ENCODE measurements at places on chromosomes 11 and 22.

- no peak for DNase-seq
Measured at GRCh38 chr22:36369004-36369921, 18.5 kb downstream of the MYH9 start.

- no peak for DNase-seq
Measured at GRCh38 chr22:24059121-24059520, 48.0 kb downstream of the CABIN1 start.

GRCh38 chr22:25395468-25395867, 169.0 kb upstream of the GRK3 start:
- DNase-seq = no peak

GRCh38 chr22:44422746-44423380, 75.2 kb downstream of the RTL6 start:
- no peak for DNase-seq

DNA sequence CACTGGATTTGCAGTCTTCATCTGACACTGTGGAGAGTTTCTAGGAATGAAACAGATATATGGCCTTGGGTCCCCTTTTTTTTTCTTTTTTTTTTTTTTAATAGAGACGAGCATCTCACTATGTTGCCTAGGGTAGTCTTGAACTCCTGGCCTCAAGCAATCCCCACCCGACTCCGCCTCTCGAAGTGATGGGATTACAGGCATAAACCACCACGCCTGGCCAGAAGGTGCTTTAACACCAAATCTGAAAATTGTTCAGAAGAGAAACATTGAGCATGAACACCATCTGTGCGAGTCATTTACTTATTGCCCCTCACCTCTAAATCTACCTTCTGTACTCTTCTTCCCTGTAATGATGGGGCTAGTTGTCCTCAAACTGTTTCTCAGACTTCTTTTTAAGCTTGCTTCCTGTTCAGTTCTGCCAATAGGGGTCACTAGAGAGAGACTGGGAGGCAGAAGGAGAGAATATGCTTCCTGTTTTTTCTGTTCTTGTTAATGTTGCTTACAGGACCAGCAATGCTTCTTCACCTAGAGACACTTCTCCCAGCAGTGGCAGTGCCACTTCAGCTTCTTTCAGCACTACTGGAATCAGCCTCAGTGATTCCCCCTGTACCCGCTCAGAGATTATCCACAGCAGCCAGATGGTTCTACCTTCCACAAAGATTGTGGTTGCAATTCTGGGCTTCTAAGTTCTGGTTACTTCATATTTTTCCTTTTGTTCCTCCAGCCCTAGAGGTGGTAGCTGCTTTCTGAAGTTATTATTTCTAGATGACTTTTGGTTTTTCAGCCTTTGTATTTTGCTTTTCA, 20.8 kb upstream of the ZBED5 start:
- DNase-seq = no peak

DNA sequence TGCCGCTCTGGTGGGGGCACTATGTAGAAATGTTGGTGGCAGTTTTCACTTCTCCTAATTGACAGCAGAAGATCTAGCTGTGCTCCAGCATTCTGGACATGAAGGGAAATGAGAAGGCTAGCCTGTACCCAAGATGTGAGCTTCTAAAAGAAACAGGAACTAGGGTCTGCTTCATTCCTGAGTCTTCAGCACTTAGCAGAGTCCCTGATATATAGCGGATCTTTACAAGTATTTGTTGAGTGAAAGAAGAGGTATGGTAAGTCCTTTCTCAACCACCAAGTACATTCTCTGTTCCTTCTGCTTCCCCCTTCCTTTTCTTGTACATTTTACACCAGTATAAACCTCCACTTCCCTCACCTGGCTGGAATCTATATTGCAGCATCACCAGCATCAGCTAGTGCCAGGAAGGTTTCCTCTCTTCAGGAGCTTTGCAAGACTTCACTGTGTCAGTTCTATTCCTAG, 408.3 kb upstream of the CADM1 start:
- no peak for DNase-seq

DNA sequence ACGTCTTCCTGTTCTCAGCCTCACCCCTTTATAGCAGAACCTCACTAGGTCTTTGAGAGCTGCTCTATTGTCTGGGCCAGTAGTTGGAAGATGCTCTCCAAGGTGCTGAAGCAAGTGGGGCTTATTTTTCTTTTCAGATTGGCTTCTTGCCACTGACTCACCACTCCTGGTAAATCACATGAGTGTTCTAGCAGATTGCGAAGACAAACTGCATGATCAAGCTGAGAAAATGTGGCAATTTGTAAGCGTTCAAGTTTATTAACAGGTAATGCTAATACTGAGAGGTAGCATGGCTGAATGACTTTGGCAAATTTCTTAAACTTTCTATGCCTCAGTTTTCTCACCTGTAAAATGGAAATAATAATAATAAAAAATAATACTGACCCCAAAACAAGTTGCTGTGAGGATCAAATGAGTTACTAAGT, 59.2 kb downstream of the CACNG2 start:
- peak; percentile 58 for DNase-seq

GRCh38 chr22:24063361-24063760, 52.3 kb downstream of the CABIN1 start:
- DNase-seq = no peak

DNA sequence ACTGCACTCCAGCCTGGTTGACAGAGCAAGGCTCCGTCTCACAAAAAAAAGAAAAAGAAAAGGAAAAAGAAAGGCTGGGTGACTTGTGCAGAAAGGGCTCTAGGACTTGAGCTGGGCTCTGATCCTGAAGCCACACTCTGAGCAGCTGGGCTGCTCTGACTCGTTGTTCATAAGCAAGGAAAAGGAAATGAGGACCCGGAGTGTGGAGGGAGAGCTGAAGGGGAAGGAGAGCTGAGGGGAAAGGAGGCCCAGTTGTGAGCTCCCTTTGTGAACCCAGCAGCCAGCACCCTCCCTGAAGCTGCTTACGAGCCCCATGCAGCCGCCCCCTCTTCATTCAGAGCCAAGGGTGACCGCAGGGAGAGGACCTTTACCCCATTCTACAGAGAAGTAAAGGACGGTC, 12.3 kb upstream of the SH3BP1 start:
- DNase-seq = no peak

GRCh38 chr11:31676280-31676982, 134.7 kb downstream of the PAX6 start:
- no peak for DNase-seq

GRCh38 chr11:65435981-65436411, 13.4 kb downstream of the NEAT1 start:
- no peak for DNase-seq

- DNase-seq = no peak
Measured at GRCh38 chr11:75245356-75246005, 4.9 kb downstream of the TPBGL start.

DNA sequence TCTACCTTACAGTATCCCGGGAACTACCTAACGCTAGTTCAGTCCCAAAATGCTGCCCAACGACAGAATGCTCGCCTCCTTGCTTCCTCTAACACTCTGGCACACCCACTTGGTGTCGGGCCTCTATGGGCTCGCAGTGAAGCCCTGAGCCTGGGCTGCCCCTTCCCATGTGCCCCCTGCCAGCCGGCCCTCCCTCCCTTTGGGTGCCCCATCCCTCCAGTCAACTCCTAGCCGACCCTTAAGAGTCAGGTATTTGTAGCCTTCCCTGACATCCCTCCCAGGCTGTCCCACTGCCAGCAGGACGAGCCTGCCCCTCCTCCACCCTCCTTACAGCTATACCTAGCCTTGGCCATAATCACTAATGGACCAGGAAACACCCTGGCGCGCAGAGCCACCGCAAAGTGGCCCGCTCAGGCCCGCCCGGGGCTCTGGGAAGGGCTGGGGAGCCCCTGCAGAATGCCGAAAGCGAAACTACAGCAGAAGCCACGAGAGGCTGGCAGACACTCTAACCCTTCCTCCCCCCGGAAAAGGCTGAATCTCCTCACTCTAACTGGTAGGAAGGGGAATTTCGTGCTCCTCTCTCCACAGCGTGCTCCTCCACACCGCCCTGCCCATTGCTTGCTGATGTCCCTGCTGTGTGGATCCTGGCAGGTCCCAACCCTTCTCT, 8.2 kb downstream of the CBX7 start:
- DNase-seq = no peak

- no peak for DNase-seq
Measured at GRCh38 chr22:32587449-32587848, 112.8 kb downstream of the FBXO7 start.
